ENCODE measurements at places on chromosomes 16 and 17.

DNA sequence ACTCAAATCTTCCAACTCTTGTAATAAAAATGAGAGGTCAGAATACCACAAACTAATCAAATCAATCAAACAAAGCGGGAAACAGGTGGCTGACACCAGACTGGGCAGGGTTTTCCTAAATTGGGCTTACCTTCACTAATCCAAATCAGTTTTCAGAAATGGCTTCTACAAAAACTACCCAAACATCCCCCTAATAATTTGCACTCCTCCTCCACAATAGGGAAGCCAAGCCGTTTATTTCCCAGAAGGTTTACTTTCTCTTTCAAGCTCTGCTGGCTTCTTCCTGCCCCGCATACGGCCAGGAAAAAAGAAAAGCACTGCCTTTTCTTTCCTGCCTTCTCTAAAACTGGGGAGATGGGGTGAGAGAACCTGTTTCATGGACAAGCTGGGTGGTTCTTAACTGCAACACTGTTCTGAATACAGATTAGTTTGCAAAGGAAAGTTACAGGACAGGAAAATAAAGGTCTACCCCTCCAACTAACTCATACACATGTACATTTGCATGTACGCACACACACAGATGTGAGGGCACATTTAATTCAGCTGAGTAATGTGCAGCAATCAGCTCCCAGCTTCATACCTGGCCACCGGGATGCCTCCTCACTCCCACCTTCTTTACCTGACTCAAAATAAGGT lies 9.2 kb downstream of the STAT3 start:
- no peak for DNase-seq

GRCh38 chr17:56592487-56593085 lies 913 bp upstream of the NOG start:
- no peak for DNase-seq

DNA sequence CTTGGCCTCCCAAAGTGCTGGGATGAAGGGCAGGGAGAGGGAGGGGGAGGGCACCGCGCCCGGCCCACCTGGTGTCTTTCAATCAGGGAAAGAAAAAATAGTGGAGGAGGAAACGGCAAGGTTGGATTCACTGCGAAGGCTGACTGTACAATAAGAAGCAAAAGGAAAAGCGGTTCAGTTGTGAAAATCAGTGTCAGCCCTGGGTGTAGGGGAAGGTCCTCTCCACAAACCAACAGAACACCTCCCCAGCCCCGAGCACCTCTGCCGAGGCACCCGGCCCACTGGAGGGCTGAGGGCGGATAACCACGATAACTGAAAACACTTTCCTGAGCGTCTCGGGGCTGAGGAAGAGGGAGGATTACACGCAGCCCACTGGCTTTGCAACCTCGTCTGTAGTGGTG lies 1.4 kb upstream of the SPG7 start:
- DNase-seq = no peak

GRCh38 chr17:76726776-76727718 lies at the start of gene METTL23:
Gene METTL23, plus strand, starts transcription at chr17:76726839. Its CDS starts 2,872 bp downstream, at chr17:76729711.
- DNase-seq = peak; percentile 82

DNA sequence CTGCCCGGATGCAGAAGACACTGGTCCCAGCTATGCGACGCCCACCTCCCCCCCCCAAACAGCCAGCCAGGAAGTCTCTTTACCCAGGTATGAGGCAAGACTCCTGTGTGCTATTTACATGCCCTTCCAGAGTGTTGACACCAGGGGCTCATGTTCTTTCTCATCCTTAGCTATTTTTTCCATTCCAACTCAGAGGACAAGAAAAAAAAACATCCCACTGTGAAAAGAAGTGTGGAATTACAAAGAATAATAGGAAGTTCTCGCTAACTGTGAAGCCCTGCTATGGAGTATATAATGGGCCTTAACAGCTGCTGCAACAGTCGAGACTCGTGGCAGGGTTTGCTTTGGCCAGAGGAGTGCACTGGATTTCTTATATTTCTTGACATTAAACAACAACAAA lies 584.9 kb downstream of the CDH13 start:
- no peak for DNase-seq

DNA sequence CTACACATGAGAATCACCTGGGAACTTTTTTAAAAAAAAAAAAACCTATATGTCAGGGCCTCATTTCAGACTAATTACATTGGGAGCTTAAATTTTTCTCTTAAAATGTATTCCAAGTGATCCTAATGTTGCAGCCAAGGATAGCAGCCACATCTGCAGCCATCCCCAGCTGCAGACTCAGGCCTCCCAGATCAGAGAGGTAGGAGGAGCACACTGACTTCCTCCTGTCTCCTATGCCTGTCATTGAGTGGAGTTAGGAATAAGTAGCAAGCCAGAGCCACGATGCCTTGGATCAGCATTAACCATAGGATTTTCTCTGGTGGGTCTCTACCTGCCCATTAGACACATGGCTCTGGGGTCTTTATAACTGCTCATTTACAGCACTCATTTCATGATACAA lies 463.5 kb downstream of the HS3ST4 start:
- DNase-seq = no peak

GRCh38 chr17:17497845-17498520 lies 1.8 kb upstream of the RASD1 start:
- DNase-seq = no peak

DNA sequence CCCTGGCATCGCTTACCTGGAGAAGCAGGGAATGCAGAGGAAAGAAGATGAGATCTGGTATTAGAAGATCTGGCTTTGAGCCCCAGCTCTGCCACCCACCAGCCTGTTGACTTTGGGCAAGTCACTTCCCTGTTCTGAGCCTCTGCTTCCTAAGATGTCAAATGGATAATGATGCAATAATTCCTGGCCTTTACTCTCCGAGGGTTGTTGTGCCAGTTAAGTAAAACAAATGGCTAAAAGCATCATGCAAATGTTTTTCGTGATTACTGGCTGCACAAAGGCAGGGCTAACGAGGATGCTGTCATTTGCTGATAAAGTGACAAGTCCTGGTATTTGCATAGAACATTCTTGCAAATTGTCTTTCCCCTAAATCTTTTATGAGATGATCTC lies 1.3 kb upstream of the ZNF821 start:
- no peak for DNase-seq

- DNase-seq = no peak
Measured at GRCh38 chr16:65896448-65897153, 469.9 kb upstream of the CDH5 start.

- DNase-seq = no peak
Measured at GRCh38 chr16:57167538-57167937, 18.3 kb downstream of the PSME3IP1 start.

GRCh38 chr16:71676236-71676635 lies 48.3 kb downstream of the PHLPP2 start:
- DNase-seq = no peak

- no peak for DNase-seq
Measured at GRCh38 chr17:45761957-45762565, 22.1 kb upstream of the CRHR1 start.

DNA sequence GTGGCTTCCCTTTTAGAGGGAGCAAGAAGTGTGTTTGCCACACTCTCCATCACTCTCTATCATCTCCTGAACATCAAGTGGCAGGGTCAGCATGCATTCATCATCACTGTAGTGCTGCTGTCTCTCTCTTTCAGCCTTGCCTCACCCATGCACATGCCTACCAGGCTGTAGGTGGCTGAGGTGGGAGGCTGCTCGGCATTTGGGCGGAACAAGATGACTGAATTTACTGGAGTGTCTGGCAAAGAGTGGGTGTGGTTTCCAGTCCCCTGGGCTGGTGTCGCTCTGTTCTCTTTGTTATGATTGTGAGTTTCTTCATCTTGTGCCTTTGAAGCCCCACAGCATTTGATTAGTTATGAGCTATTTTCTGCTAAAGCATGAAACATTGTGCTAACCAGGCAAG lies 541.9 kb upstream of the EEF2KMT start:
- no peak for DNase-seq

- DNase-seq = no peak
Measured at GRCh38 chr17:8019665-8020650, 17.5 kb downstream of the GUCY2D start.

- no peak for DNase-seq
Measured at GRCh38 chr16:86508028-86508946, 2.0 kb upstream of the FOXF1 start.

DNA sequence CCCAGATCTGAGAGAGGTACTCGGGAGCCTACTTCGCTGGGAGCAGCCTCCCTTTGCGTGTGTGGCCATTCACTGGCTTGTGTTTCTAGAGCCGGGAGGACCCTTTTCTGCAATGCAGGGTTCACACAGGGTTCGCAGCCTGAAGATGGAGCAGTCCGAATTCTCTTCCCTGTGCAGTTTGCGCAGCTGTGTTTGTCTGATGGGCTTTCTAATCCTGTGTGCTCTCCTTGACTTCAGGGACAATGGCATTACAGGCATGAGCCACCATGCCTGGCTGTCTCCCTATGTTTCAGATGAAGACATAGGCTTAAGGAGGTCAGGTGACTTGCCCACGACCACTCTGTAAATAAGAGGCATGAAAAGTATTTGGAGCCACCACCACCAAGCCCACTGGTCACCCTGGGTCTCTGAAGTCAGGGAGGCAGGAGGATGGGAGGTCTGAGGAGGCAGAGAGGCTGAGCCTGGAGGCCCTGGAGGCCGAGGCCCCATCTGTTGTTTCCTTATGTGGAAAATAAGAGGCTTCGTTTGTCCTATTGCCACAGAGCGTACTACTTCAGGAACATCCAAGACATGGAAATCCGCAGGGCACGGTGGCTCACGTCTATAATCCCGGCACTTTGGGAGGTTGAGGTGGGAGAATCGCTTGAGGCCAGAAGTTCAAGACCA lies 5.0 kb upstream of the STH start:
- no peak for DNase-seq

GRCh38 chr17:52156576-52157570 lies 1.6 kb downstream of the CA10 start:
- DNase-seq = no peak

DNA sequence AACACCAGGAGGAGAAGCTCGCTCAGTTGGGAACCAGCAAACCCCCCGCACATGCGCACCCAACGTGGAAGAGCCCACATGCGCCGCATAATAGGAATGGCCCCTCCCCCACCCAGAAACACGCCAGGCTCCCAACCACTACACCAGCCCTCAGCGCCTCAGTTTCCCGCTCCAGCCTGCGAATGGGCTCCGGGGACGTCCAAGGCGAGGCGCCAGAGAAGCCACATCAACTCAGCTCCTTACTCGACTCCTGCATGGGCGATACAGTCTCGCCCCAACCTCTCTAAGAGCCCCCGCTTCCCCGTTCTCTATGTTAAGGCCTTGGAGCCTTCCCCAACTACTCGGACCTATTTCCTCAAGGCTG lies 504 bp downstream of the SRSF1 start:
- peak; percentile 66 for DNase-seq

GRCh38 chr17:2174014-2174413 lies 119.1 kb downstream of the HIC1 start:
- no peak for DNase-seq

DNA sequence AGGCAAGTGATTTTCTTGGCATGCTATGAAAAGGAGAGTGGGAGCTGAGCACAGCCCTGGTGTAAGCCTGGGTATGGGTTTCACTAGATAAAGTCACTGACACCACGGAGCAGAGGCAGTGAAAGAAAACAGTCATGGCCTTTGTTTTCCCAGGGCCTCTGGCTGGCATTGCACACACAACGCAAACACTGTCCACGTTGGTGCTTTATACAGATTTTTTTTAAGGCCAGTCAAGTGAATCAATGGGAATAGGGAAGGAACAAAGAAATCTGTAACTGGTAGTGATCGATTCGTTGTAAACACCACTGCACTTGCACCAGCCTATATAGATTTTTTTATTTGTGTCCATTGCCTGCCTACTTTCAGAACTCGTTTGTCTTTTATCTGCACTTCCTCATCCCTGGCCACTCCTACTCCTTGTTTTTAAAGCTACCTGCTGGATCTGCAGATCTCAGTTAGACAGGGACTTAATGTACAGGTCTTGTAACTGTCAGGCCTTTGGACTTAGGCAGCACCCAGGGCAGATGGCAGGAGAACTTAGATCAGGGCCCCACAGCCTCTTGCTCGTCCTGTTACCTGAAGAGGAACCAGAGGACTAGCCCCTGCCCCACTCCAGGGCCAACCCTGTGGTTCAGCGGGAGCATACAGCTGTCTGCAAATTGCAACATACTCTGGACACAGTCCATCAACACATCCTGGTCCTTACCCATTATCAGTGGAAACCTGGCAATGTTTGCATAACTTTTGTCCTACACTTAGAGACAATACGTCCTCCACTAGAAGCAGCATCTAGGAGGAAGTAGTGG lies 10.6 kb upstream of the TMIGD1 start:
- peak; percentile 77 for DNase-seq

DNA sequence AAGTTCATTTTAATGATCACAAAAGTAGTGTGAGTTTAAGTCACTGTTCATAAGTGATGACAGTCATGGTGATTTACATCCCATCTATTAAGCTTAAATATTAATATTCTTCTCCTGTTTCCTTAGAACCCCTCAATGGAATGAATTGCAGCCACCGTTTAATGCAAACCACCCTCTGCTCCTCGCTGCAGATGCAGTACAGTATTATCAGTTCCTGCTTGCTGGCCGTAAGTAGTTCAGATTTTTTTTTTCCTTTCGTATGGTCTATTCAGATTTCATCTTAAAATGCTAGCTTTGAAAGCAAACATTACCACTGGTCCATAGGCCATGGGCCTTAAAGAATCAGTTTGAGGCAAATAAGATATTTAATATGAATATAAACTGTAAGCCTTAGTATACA lies 359.0 kb upstream of the TBX2 start:
- no peak for DNase-seq

DNA sequence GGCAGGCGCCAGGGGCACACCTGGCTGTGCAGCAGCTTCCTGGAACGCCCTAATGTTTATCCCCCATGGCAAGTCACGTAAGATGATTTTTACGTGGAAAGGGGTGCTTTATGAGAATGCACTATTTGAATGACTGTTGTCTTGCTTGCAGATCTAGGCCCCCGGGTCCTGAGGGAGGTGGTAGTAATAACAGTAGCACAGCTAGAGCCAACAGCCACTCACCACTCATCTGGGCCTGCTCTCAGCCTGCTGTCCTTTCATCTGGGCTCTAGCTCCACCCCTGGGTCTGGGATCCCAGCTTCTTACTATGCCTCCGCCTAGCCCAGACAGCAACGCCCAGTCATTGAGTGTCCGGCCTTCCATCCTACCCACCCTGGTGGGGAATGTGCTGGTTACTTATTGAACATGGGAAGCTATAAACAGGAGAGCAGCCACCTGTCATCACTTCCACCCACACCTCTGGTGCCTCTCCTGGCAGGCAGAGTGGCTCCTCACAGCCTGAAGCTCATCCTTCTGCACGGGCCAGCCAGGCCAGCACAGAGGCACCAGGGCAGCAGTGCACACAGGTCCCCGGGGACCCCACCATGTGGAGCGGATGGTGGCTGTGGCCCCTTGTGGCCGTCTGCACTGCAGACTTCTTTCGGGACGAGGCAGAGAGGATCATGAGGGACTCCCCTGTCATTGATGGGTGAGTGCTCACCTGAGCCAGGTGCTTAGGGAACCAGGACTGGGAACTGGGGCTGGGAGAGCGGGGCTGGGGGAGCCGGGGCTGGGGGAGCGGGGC lies 16.6 kb downstream of the DPEP1 start:
- no peak for DNase-seq

DNA sequence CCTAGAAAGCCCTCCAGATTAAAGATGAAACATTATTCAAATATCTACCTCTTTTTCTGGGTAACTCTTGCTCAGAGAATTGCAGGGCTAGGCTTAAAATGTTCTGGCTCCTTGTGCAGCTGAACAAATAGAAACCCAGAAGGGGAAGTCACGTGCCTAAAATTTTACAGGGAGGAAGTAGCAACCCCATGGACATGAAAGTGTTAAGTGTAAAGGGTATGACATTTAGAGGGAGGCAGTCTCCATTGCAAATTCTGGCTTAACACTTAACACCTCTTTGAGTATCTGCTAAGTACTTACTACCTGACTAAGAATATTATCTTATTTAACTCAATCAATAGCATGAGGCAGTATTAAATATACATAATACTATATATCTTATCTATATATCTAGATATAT lies 376.1 kb upstream of the ERCC4 start:
- DNase-seq = no peak
